Uterus (tissue), 4 donors: ENCODE measurements at places on chromosomes 2 and 18.

DNA sequence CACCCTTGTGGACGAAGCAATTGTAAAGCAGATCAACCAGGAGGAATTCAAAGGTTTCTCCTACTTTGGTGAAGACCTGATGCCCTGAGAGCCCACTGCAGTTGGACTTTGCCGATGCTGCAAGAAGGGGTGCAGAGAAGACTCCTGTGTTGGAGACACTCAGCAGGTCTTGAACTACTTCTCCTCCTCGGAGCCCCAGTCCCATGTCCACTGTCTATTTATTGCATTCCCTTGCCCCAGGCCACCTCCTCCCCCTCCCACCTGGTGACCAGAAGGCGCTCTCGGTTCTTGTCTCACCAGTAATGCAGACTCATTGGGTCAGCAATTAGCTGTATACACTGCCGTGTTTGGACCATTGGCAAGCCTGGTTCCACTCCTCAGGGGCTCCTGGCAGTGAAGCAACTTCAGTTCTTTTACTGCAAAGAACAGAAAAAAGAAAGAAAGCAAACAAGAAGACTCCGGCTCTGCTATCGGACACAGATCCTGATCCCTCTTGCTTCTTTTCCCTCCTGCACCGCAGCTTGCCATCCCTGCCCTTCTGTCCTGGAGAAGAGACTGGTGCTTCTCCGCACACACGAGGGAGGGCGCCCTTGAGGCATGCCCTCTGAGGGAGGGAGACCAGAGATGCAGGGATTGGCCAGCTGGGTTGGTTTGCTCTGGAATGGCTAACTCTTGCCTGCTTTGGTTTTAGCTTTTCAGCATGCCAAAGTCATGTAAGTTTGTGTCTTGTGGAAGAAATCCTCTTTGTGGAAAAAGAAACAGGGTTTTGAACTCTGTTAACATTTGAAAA is 112.2 kb upstream of the EPAS1 start:
- DNase-seq: no peak

- no peak for DNase-seq
Observed at GRCh38 chr18:50751947-50752346, 67.9 kb downstream of the MRO start.

GRCh38 chr18:154151-154550 is 4.2 kb upstream of the USP14 start:
- no peak for DNase-seq

GRCh38 chr2:120391911-120392665 is 46.2 kb downstream of the INHBB start:
- no peak for DNase-seq

DNA sequence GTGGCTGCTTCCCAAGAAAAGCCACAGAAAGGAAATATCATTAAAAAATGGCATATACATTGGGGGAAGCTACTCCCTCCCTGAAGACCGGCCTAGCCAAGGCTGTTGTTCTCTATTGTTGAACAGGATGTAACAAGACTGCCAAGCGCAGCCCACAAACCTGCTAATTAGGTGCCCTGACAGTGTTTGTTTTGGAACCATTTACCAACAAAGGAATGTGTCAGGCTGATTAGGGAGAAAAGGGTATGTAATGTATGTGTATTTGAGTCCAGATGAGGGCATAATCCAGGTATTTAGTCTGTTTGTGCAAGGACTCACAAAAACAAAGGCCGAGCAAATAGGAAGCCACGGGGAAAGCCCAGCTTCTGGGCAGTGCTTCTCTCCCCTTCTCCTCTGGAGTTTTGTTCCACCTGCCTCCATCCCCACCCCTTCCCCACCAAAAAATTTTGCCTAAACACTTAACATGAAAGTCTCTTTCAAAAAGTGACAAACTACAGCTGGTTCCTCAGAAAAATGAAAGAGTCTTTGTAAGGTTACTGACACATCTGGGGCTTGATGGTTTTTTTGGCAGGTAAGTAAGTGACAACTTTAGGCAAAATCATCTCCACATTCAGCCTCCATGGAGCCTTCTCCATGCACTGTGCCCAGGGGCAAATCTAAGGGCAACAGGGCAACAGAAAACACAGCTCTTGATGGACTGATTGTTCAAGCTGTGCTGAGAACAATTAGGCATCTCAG is 78.3 kb upstream of the FZD5 start:
- no peak for DNase-seq

GRCh38 chr2:12584338-12584737 is 132.4 kb upstream of the TRIB2 start:
- no peak for DNase-seq

- no peak for DNase-seq
Observed at GRCh38 chr2:129849559-129850160, 129.8 kb upstream of the RAB6C start.

GRCh38 chr2:46211461-46211860 is 85.7 kb upstream of the EPAS1 start:
- no peak for DNase-seq

DNA sequence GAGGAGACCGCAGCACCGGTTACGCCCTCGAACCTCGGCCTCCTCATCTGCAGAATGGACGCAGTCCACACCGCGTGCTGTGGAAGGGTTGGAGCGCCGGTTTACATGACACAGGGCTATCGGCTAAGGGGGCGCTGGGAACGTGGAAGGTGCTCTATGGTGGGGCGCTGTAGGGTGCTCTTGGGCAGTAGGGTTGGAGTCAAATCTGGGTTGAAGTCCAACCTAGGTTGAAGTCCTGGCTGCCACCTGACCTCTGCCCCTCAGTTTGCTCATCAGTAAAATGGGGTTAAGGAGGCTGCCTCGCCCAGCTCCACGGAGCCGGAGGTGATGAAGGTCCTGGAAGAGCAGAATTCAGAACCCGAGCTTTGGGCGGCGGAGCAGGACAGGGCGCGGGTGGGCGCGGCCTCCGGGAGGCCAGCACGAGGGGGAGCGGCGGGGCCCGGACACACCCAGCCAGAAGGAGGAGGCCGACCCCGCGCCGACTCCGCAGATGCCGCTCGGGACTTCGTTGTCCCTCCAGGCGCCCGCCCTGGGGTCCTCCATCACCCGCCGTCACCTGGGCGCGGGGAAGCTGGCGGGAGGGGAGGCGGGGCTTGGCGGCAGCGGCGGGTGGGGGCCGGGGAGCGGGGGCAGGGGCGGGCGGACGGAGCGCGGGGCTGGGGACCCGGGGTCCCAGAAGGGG is 558 bp upstream of the GAREM2 start:
- no peak for DNase-seq

DNA sequence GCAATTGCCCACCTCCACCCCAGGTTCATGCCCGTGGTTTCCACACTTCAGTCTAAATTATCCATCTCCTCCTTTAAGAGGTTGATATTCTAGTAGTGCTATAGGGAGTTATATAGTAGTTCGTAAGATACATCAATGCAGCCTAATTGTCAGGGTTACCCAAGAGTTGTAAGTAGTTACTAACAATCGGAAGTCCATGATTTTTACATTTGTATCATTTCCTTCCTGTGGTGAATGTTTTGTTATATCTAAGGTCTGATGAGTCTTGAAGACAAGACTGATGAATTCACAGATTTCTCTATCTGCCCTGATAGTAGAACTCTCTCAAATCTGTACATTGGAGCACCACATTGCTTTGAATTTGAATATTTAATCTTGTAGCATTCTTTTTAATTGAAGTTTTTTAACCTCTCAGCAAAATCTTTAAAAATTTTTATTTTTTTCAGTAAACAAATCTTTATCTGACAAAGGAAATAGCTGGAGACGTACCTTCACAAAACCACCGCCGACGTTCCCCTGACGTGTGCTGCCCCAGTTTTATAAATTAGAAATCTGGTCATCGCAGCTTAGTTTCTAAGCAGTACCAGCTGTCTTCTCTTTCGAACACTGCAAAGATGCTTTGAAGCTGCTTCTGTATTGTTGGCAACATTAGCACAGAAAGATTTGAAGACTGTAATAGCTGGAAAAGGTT is 264.5 kb downstream of the SOCS6 start:
- DNase-seq: no peak

GRCh38 chr2:100031604-100032003 is 110.8 kb downstream of the AFF3 start:
- no peak for DNase-seq

GRCh38 chr2:213551526-213551925 is 267.3 kb downstream of the SPAG16 start:
- no peak for DNase-seq

- DNase-seq: no peak
Observed at GRCh38 chr2:181070119-181070835, 89.9 kb downstream of the UBE2E3 start.

DNA sequence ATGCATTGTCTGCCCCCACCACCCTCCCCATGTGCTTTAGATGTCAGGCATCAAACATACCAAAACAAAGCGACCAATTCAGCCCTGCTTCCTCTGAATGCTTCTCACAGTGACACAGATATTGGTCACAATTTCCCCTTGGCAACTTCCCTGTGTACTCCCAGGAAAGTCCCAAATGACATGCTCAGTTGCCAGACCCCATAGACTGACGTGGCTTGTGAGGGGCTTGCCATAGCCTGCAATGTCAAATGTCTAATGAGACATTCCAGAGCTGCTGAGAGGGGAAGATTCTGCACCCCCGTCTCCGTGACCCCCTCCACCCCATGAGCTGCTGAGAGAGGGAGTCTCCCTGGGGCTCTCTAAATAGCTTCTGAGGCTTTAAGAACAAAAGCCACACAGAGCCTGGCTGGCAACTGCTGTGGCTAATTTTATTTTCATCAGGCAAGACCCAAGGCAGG is 47.3 kb downstream of the RFTN2 start:
- no peak for DNase-seq

- DNase-seq: no peak
Observed at GRCh38 chr2:241639385-241639784, 1.9 kb downstream of the ATG4B start.

DNA sequence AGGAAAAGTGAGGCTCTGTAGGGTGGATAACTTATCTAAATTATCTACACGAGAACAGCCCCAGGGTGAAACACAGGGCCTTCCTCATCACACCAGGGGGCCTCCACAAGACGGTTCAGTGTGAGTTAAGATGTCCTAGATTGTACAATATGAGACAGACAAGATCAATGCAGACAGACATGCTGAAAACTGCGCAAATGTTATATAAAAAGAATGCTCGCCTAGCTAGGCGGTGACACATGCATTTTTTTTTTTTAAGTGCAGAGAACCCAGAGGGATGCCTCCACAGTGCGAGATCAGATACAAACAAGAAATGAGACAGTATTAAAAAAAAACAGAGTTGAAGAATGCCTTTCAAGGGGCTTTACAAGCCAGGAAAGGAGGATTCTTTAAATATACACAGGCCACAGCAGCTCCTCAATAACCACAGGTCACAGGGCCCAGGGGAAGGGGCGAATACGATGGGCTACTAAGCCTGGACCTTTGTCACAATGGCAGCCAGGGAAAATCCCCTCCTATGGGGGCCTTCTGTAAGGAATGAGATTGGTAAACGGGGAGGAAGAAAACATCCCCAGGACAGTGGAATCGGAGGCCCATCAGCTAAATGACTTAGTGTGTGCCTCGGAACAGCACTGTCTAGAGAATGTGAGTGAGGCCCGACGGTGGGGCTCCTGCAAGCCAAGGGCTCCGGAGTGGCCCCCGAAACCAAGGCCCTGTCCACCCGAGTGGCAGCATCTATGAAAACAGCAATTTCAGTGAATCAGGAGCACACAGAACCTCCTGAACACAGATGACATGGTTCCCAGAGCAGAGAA is 48.9 kb downstream of the ADCY3 start:
- DNase-seq: no peak

GRCh38 chr2:206422493-206422892 is 20.8 kb upstream of the ADAM23 start:
- no peak for DNase-seq

GRCh38 chr2:101802329-101802728 is 104.8 kb downstream of the MAP4K4 start:
- no peak for DNase-seq

- no peak for DNase-seq
Observed at GRCh38 chr2:134288814-134289213, 34.9 kb downstream of the MGAT5 start.

DNA sequence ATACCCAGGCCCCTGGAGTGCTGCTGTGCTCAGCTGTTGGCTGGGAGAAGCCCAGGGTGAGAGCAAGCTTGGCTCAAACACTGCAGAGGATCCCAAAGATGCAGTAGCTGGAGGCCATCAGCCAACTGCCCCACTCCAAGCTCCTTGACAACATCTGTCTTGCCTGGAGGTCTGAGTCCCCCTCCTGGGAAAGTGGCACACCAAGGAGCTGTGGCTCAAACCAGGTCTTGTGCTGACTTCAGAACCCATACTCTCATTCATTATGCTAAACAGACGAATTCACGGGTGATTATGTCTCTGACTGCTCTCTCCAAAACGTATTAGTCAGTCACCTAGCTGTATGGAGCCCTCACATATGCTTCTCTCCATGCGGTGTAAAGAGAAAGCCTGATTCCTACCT is 206.1 kb downstream of the TTC32 start:
- no peak for DNase-seq

- DNase-seq: no peak
Observed at GRCh38 chr18:37540424-37541138, 25.0 kb downstream of the CELF4 start.

DNA sequence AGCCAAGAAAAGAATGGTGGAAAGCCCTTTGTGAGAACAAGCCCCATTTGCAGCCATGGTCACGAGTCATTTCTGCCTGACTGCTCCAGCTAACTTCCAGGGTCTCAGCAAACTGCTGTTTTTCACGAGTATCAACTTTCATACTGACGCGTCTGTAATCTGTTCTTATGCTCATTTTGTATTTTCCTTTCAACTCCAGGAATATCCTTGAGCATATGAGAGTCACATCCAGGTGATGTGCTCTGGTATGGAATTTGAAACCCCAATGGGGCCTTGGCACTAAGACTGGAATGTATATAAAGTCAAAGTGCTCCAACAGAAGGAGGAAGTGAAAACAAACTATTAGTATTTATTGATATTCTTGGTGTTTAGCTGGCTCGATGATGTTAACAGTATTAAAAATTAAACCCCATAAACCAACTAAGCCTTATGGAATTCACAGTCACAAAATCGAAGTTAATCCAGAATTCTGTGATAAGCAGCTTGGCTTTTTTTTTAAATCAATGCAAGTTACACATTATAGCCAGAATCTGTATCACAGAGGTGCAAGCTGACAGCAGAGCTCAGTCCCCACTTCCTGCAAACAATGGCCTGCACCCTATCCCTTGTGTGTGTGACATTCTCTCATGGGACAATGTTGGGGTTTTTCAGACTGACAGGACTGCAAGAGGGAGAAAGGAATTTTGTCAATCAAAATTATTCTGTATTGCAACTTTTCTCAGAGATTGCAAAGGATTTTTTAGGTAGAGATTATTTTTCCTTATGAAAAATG is 26.1 kb downstream of the SLC14A1 start:
- DNase-seq: no peak

- DNase-seq: no peak
Observed at GRCh38 chr2:100391735-100392515, 25.5 kb downstream of the CHST10 start.

GRCh38 chr2:174333372-174334277 is 1.1 kb upstream of the SP9 start:
- no peak for DNase-seq

GRCh38 chr18:75293591-75293990 is 83.0 kb downstream of the TSHZ1 start:
- no peak for DNase-seq
